CD4-positive, alpha-beta T cell treated with Interleukin-6 at 100 ng/mL for 8 hours (primary cell): ENCODE measurements at places on chromosomes 13 and 19.
A peak's percentile ranks its signal among the peaks of the same experiment; 100 is the strongest.

GRCh38 chr19:36151144-36152018 lies 866 bp downstream of the COX7A1 start:
- no peak for DNase-seq

- DNase-seq: no peak
Measured at GRCh38 chr13:50685491-50685890, 158.0 kb downstream of the DLEU7 start.

DNA sequence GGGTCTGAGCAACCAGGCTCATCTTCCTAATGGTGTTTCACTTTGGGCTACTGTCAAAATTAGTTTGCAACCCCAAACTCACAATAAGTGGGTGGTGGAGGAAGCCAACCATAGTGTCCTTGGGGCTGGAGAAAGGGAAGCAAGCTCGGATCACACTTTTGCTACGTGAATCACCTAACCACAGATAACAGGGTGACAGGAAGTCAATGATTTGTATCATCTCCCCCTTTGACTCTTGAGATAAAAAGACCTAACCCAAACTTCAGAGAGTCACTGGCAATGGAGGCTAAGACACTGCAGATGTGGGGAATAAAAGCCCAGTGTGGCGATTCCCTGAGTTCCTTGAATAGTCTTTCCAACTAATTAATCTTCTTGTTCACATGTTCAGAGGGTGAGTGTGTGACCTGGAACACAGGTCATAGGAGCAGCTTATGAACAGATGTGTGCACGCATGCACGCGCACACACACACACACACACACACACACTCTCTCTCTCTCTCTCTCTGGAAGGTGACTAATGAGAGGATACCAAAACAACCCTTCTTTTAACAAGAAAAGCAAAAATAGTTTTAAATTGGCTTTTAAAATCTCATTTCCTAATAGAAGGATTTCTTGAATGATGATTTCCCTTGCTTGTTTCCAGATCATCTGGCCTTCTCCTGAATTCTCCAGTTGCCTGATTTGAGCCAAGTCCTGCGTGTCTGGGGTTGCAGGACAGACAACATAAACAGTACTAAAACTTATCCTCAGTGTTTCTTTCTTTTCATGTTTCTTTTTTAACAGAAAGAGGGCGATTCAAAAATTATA lies 21.2 kb upstream of the DOCK9 start:
- DNase-seq: peak; percentile 56

DNA sequence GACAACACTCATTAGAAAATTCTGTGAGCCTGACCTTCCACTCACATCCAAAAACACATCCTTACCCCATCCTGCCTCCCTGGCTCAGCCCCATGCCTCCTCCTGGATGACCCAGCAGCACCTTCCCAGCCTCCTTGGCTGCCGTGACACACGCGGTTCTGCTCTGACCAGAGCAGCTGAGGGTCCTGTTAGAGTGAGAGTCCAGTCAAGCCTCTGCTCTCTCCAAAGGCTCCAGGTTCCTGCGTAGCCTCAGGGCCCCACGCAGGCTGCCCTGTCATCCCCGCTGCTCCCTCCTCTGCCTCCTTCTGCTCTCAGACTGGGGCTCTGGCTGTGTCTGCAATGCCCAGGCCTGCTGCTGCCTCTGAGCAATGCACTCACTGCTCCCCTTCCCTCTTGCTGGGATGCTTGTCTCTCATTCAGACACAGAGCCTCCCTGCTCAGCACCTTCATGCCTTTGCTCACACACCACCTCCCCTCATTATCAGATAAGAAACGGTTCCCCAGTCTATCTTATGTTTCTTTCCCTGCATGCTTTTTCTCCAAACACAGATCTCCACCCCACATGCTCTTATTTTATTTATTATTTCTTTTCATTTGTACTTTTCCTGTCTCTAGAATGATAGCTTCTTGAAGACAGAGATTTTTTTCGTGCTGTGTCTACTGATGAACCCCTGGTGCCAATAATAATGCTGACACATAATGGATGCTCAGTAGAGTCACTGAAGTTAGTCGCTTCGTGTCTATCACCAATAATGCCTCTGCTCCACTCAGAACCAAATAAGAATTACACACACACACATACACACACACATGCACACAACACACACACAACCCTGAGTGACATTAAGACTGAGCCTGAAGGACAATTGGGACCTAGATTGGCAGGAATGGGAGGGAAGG lies 10.2 kb upstream of the SIGLEC6 start:
- DNase-seq: no peak

- no peak for DNase-seq
Measured at GRCh38 chr19:3398114-3398899, 31.9 kb downstream of the NFIC start.

GRCh38 chr13:32426990-32427851 lies 709 bp downstream of the N4BP2L1 start:
- peak; percentile 44 for DNase-seq

- DNase-seq: no peak
Measured at GRCh38 chr13:64782466-64782865, 2447.7 kb downstream of the PCDH9 start.

- DNase-seq: no peak
Measured at GRCh38 chr13:29740961-29741360, 109.5 kb downstream of the UBL3 start.

GRCh38 chr13:21078501-21078900 lies 17.1 kb upstream of the LATS2 start:
- DNase-seq: no peak

DNA sequence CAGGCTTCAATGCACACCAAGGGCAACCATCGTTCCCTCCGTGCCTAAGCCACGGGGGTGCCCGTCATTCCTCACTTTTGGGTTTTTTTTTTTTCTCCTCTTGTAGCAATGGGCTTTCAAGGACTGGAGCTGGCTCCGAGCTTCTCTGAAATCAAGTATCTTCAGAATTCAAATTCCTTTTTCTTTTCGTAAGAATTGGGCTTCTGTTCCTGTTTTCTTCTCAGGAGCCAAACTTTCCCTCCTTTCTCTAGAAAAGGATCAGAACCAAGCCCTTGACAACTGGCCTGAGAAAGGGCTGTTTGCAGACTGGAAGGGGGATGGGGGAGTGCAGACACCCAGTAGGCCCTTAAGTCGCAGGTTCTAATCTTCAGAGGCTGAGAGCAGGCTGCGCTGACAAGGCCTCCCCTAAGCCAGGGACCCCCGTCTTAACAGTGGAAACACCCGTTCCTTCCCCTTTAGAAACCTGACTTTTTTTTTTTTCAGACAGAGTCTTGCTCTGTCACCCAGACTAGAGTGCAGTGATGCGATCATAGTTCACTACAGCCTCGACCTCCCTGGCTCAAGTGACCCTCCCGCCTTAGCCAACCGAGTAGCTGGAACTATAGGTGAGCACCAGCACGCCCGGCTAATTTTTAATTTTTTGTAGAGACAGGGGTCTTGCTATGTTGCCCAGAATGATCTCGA lies 51.6 kb downstream of the RFX2 start:
- no peak for DNase-seq

GRCh38 chr19:24178207-24178606 lies 91.2 kb downstream of the ZNF254 start:
- no peak for DNase-seq

- DNase-seq: no peak
Measured at GRCh38 chr13:83214452-83214851, 667.8 kb downstream of the SLITRK1 start.

DNA sequence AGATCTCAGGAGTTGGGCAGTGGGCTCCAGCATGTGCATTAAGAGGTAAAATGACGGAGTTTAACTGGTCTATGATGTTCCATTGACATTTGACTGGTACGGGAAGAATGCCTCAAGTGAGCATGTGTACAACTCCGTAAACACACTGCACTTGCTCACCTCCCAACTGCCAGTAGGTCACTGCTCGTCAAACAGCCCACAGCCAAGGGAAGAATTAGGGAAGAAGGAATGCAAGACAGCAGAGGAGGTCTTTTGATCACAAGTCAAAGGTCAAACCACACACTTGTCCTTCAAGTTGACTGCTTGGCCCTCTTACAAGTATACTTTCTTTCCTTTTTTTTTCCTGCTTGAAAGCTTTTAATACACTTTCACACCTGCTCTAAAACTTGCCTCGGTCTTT lies 236.7 kb downstream of the B3GLCT start:
- no peak for DNase-seq

DNA sequence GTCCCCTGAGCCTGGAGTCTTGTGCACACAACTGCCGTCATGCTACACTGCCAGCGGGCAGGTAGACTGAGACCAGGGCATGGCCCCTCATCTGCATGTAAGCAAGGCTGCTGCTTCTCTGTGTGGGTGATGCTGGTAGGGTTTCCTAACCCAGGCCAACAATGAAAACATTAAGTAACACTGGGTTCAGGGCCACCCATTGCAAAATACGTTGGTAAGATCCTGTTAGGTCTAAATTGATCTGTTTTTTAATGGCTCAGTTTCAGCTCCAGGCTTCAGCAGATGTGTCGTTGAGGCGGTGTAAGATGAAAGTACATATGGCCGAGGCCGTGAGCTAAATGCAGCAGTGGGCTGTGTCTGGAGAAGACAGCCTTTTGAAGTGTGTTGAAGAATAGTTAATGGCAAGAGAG lies 383.4 kb downstream of the IRS2 start:
- no peak for DNase-seq
